ENCODE measurements at places on chromosomes 2 and 18.

GRCh38 chr2:223457301-223457700 lies 144.9 kb downstream of the SCG2 start:
- no peak for DNase-seq

GRCh38 chr2:232502911-232503808 lies 15.5 kb upstream of the ECEL1 start:
- DNase-seq: peak; percentile 34

GRCh38 chr2:238863231-238863630 lies 15.3 kb downstream of the TWIST2 start:
- DNase-seq: no peak

DNA sequence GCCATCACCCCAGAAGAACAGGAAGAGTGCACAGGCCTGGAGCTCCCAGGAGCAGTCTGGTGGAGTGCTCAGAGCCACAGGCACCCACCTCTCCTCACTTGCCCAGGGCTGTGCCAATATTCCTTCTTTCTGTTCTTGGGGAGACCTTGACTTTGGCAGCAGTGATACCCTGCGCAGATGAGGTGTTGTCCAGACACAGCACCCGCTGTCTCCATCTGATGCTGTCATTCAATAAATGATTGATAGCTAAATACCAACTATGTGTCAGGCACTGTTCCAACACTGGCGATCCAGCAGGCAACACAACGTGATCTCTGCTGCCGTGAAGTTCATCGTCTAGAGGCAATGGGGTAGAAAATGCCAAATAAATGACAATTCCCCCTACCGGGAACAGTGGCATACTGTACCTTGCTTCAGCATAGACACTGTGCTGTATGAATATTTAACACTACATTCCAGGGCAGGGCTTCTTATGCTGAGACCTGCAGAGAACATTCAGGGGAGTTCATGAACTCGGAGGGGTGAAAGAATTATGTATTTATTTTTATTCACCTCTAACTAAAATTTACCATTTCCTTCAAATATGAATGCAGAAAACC lies 320.5 kb upstream of the NCKAP5 start:
- no peak for DNase-seq

DNA sequence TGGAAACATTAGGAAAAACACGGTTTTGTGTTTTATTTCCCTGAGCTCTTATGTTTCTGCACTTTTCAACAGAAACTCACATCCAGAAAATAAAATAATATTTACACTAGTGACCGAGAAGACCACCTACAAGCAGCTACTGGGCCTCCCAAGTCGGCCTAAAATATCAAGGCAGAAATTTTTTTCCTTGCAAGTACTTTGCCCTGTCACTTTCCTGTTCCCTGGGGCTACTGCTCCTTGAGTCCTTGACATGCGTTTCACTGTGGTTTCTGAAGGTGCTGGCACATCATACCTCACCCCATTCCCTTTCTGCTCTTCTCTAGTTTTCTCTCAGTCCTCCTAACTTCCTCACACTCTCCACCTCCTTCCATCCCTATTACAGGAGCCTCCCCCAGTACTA lies 279.1 kb downstream of the AGPS start:
- no peak for DNase-seq

- no peak for DNase-seq
Measured at GRCh38 chr2:190722835-190723234, 74.0 kb downstream of the NAB1 start.

GRCh38 chr2:208426412-208427045 lies 19.9 kb downstream of the PTH2R start:
- DNase-seq: no peak

DNA sequence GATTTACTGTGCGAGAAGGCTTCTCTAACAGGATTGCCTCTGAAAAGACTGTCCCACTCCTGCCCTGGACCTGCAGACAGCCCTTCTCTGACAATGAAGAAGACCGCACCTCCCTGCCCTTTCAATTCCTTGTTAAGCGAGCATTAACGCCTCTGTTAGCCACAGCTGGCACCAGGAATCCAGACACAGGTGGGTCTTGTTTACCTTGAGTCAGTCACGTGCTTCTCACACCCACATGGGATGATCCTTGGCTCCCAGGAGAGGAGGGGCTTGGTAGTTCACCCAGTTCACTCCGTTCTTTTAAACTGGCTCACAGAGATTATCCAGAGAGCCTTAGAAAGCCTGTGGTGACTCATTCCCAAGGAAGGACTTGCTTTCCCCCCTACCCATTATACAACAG lies 410.5 kb upstream of the MEIS1 start:
- no peak for DNase-seq

DNA sequence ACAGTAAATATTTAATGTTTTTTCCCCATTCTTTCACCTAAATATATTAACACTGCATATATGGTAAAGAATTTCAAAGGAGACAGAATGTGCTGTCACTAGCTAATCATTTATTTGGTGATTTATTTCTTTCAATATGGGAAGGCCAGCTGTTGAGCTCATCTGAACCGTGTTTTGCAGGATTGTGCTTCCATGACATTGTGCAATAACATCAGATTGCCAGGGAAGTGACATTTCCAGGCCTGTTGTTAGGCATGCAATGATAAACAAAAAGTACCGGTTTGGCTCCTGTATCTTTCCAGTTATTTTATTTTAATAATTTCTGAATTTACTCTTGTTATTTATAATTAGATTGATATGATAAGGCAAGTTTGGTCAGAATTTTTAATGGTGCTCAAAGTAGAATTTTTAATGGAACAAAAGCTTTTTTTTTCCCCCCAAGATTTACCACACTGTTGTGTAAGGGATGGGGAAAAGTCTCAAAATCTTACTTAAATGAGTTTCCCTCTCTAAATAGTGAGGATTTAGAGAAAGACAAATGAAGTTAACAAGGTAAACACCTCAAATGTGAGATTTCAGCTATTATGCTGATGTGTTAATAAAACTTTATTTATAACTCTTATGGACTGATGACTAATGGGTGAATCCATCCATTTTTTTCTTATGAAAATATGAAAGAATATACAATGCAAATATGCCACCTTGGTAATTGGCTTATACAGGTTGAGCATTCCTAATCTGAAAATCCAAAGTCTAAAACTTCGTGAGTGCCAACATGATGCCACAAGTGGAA lies 52.7 kb downstream of the MALT1 start:
- DNase-seq: no peak

DNA sequence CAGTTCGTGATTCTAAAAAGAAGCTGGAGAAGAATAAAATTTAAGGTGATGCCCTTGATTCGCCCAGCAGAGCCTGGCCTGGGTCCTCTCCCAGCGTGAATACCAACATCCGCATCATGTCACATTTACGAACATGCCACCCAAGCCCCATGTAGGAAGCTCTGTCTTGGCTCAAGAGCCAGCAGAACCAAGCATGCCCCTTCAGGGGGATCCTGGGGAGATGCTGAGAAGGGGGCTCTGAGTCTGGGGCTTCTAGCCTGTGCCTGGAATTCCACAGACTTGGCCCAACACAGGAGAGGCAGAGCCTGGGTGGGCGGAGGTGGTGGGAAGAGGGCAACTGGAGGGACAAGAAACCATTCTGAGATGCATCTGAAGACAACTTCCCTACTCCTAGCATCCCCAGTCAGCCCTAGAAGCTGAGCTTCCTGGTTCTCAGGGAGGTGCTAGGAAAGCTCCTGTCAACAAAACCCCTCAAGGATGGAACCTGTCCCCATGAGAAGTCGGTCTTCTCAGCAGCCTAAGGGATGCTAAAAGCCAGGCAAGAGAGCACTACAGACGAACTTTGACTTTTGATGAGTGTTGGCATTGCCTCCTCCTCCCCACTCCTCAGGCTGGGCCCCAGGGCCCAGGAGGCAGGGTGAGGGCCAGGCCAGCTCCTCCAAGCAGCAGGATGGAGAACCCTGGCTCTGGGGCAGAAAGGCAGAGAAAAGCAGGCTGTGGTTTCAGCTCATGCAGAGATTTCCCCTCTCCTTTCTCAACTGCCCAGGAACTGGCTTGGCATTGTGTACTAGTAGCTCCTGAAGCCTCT lies 57.9 kb downstream of the POLR1A start:
- no peak for DNase-seq

- no peak for DNase-seq
Measured at GRCh38 chr18:50410894-50411293, 36.0 kb downstream of the SKA1 start.

GRCh38 chr2:216507220-216508160 lies 8.8 kb downstream of the RPL37A start:
- no peak for DNase-seq

DNA sequence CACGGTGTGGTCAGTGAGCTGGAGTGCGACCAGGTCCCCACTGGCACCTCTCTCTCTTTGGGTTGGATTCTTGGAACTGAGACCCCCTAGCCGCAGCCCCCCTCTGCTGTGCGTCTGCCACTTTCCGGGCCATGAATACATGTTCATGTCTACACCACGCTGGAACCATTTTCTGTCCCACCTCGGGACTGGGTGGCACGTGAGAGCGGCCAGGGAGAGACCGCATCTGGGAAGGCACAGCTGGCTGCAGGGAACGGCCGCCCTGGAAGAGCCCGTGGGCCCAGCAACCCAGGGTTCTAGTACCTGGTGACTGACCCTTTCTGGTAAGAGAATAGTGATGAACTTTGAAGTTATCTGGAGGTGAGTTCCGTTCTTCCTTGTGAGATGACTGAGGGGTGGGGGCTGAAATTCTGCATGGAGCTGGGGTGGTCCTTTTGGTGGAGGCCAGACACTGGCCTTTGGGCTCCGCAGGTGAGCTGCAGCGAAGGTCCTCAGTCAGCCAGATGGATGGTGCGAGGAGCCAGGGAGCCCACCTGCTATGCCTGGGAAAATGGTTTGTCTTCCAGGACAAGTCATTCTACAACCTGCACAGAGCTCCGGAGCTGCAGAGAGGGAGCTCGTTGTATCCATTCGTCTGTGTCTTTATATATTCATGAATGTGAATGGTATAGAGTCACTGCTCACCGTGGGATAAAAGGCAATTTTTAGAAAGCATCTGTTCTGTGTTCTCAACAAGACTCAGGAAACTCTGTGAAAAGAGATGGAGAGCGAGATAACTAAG lies 223.5 kb downstream of the NDUFA10 start:
- DNase-seq: no peak

DNA sequence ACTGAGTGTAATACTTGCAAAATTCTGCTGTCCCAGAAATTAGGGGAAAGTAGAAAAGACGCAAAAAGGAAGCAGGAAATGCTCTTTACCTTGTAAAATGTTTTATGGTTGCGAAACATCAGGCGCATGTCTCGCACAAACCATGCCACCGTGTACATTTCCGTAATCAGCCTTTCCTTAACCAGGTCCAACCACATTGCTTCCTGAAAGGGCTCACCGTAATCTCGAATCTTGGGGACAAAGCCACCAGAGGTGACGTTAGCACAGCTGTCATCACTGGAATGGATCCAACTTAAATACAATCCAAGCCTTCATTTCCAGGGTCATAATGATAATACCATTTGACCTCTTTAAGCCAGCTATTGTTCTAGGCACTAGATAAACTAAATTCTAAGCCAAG lies 49.3 kb downstream of the SP110 start:
- DNase-seq: no peak

DNA sequence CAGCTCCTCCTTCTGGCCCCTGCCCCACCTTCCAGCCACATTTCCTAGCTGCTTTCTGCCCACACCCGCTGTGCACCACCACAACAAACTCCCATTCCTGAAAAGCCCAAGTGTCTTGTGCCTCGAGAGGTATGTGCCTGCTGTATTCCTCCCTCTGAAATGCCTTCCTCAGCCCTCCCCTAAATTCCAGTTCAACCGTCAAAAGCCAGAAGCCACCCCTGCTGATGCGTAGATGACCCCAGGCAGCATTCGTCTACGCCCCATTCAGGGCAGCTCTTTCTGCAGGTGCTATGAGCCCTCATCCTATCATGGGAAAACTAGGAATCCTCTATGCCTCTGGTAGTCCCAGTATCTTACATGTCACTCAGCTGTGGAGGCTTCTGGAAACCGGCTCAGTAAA lies 71.7 kb downstream of the DNMT3A start:
- DNase-seq: no peak

DNA sequence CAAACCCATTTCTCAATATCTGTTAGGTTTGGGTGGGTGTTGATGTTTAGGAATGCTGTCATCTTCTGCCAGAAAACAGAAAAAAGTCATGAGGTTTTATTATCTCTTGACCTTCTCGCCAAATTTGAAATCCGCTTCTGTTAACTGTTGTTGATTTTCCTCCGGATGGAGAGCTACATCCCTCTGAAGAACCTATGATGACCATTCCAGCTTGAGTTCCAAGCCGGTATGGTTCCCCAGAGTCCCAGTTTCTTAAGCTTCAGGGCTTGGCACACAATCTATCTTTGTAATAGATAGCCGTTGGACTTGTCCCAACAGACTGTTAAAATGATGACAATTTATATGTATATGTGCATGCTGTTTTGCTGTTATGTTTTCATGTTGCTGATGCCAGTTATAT lies 1201.0 kb downstream of the LRP1B start:
- DNase-seq: no peak

DNA sequence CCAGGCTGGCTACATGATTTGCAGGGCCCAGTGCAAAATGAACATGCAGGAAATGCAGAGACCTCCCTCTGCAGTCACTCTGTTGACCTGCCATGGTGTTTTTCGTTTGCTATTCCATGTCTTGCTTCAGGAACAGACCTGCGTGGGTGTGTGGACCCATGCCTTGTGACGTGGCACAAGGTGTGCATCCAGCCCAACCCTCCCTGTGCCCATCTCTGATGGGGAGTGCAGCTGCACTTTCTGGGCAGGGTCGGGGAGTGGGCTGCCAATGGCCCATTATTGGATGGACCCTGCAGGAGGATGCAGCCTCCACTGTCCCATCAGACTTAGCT lies 33.1 kb downstream of the NAPG start:
- no peak for DNase-seq

DNA sequence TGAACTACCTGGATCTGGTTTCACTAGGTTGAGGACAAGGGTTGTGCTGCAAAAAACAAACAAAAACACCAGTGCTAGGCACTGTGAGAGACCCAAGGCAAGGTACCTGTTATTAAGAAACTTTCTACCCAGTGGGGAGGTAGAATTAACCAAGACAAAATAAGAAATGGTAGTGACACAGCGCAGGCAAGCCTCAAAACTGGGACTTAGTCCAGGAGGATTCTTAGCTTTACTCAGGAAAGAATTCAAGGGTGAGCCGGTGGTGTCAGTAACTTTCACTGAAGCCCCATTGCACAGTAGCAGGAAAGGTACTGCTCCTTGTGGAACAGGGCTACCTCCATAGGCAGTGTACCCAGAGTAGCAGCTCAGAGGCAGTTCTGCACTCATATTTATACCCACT lies 131.6 kb downstream of the SCG2 start:
- DNase-seq: no peak

GRCh38 chr18:74115046-74115445 lies 32.6 kb downstream of the FBXO15 start:
- DNase-seq: no peak

GRCh38 chr2:61770746-61771145 lies 83.1 kb downstream of the FAM161A start:
- DNase-seq: no peak

Data from activated CD4-positive, alpha-beta T cell treated with anti-CD3 and anti-CD28 coated beads for 24 hours (primary cell).